Nucleus accumbens (tissue), 56 donors: ENCODE measurements at places on chromosomes 2 and 18.
A peak's percentile ranks its signal among the peaks of the same experiment; 100 is the strongest.

- no peak for DNase-seq
Measured at GRCh38 chr2:214322662-214323061, 88.2 kb upstream of the VWC2L start.

- DNase-seq: peak; percentile 38
Measured at GRCh38 chr2:218876562-218877219, 4.0 kb upstream of the WNT10A start.

DNA sequence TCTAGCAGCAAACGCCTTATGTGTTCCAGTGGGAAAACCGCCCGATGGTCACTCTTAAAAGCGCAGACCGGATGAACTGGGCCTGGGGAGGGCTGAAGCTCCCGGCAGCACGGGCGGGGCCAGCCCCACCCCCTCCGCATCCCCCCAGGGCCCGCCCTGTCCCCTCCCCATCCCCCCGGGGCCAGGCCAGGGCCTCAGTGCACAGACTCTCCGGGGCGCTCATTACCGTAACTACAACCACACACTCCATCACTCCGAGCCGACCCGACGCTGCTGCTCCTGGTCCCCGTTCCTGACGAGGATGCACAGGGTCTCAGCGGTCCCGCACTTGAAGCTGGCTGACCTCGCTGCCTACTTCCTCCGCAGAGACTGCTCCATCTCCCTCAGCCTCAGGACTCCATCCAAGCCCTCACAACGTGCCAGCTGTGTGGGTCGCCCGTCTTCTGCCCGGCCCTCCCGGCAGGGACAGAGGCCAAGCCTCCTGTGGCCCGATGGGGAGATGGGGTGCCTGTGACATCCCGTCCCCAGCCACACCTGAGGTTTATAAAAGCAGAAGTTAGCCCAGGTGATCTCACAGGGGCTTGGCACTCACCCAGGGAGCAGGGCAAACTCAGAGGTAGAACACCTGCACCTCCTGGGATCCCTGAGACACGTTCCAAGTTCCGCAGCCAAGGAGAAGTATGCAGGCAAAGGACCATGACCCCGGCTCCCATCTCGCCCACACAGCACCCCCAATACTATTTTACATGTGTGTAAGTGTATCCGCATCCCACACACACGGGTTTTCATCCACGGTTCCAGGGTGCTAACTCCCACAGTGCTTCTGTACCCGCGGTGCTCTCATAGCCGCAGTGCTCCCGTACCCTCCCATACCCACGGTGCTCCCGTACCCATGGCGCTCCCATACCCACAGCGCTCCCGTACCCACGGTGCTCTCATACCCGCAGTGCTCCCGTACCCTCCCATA lies 36.0 kb downstream of the SLC66A2 start:
- DNase-seq: no peak

GRCh38 chr2:128004509-128004908 lies 23.4 kb downstream of the SAP130 start:
- no peak for DNase-seq

GRCh38 chr2:60794271-60794863 lies 38.3 kb downstream of the PAPOLG start:
- DNase-seq: no peak

DNA sequence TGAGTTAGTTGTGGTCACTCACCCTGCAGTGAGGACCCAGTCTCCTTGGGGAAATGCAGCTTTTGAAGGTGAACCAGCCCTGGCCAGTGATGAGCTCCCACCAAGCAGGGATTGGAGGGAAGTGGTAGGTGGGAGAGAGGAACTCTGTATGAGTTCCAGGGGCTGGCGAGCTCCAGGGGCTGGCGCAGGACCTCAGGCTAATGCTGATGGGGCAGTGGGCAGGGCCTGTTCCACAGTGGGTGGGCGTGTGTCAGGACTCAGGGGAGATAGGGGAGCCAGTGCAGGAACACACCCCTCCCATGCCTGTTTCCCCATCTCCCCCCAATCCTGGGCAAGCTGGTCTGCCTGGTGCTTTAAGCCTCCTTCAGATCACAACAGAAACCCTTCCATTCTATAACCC lies 208.4 kb downstream of the DYSF start:
- DNase-seq: no peak

DNA sequence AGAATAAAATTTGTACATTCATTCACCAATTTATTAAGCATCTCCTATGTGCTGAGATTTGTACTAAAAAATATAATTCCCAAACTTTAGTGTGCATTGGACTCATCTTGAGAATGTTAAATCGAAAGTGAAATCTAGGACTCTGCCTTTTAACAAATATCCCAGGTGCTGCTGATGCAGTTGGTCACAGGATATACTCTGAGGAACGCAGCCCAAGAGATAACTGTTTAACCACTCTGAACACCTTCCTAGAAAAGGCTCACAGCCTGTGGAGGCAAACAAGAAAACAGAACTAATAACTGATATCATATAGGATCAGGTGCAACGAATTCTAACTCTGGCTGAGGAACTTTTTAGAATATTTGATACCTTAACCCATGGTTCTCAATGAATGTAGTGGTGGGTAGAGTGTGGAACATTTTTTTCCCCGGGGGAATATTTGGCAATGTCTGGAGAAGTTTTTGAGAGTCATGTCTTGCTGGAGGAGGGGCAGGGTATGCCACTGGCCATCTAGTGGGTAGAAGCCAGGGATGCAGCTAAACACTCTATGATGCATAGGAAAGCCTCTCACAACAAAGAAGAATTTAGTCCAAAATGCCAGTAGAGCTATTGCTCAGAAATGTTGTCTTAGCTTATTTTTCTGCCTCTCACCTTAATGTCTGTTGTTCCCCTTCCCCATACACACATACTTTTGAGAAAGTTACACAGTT lies 96.5 kb downstream of the EHBP1 start:
- no peak for DNase-seq

GRCh38 chr2:66469214-66469902 lies 34.4 kb downstream of the MEIS1 start:
- DNase-seq: no peak

- no peak for DNase-seq
Measured at GRCh38 chr2:164053021-164053420, 317.2 kb upstream of the FIGN start.

DNA sequence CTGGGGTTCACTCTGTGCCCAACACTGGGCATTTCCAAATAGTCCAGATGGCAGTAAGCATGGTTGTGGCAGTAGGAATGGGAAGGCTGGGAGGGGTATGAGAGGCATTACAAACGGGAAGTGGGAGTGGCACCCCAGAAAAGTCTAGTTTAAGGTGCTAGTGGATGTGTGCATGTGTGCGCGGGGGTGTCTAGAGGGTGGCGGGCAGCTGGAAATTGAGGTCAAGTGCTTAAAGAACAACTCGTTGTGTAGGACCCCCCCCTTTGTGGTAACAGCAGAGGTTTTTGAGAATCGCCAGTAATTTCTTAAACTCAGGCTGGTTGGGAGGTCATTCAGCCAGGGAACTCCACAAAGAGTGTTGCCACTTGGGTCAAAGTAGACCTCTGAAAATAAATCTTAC lies 69.9 kb downstream of the RHBDD1 start:
- no peak for DNase-seq

GRCh38 chr2:107529146-107529545 lies 297.5 kb upstream of the RGPD4 start:
- no peak for DNase-seq

DNA sequence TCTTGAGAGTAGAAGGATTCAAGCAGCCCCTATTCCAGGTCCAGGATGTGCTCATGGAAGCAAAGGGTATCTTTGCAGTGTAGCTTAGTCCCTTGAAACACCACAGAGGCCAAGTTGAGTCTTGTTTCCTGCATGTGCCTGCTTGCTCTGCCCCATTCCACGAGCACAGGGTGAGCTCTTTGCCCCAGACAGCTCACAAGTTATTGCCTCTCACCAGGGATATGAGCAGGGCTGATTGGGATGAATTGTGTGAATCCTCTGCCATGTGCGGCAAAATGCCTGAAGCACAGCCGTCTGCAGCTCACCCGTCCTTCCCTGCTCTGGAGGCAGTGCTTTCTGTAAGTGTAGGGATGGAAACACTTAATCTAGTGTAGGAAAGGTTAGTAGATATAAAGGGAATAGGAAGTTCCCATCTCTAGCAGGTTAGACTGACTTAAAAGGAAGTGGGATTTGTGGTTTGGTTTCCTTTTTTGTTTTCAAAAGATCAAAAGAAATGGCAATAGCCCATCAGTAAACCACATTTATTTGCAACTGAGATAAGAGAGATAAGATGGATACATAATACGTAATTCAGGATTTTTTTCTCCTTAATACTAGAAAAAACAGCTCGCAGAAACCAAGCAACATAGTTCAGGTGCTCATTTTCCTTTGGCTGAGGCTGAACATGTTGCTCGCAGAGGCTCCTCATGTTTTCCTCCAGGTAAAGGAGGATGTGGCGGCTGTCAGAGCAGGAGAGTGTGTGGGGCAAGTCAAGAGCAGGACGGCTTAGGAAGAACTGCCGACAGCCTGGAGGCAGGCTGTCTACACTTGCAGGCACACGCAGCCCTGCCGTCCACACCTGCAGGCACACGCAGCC lies 41.4 kb downstream of the TMEM182 start:
- DNase-seq: no peak

GRCh38 chr2:239715202-239715601 lies 309.9 kb downstream of the NDUFA10 start:
- no peak for DNase-seq

DNA sequence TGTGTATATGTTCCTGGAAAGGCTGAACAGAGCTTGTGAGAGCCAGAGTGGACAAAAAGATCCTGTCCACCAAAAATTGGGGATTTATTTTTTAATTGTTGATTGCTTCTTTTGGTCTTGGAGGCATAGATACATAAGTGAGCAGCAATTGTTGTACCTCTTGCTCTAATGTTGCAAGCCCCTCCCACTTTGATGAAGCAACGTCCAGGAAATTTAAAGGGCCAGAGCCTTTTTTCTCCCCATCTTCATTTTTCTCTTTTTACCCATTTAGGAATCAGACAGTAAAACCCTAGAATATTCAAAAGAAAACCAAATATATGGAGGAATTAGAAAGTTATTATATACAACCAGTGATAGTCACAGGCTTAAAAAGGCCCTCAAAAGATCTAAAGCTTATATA lies 871.8 kb upstream of the NRXN1 start:
- no peak for DNase-seq

- no peak for DNase-seq
Measured at GRCh38 chr2:98556344-98557033, 51.8 kb downstream of the COA5 start.

DNA sequence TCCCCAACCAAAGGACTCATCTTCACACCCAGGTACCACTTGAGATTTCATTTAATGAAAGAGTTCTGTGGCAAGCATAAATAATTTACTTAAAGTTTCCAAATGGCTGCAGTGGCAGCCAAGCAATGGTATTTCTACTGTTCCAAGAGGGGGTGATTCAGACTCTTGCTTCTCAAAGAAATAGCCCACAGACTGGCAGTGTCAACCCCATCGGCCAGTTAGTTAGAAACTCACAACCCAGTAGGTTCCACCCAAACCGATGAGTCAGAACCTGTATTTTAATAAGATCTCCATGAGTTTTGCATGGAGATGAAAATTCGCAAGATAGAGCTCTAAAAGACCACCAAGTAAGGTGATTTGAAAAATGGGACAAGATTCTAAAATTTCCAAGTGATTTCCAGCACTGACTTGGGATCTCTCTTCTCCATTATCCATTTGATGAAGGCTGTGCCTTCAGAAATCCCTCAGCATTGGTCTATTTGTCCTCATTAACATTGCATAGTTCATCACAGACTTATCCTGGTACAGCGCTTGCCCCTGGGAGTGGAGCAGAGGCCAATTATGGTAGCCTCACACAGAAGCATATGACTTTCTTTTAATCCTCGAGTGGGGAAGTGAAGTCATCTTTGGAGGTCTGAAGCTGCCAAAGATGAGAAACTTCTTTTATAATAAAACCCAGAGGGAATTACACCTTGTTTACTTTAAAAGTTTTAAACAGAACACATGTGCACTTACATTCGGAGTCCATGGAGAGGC lies 361.4 kb upstream of the ID2 start:
- no peak for DNase-seq

DNA sequence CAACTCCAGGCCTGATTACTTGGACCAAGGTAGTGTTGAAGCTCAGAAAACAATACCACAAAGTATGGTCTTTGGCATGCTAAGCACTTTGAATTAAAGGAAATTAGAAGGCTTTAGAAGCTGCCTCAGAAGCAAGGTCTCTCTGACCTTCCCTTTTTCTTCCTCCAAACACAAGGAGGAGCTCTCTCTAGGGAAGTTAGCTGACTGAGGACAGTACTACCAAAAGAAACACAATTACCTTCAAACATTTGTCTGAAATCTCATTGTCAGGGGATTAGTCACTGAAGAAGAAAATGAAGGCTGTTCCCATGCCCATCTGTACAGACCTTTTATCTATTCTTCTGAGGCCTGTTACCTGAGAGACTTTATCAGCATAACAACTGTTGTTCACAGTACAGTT lies 279.3 kb downstream of the CDH20 start:
- DNase-seq: no peak

DNA sequence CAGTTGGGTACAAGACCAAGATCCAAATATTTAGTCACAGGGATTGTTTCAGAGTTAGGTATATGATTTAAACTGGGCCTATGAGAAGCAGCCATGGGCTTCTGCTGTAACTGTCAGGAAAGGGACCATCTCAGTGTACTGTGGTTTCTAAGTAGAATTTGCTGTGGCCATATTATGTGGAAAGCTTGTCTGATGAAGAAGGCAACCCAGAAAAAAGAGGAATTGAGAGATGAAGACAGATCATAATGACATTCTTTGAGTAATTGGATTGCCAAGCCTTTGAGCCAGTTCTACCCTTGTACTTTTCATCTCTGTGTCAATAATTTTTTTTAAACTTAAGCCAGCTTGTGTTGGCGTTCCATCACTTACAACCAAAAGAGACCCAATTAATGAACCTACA lies 259.6 kb downstream of the NUP35 start:
- DNase-seq: no peak

GRCh38 chr2:84493514-84493913 lies 22.8 kb upstream of the DNAH6 start:
- no peak for DNase-seq

DNA sequence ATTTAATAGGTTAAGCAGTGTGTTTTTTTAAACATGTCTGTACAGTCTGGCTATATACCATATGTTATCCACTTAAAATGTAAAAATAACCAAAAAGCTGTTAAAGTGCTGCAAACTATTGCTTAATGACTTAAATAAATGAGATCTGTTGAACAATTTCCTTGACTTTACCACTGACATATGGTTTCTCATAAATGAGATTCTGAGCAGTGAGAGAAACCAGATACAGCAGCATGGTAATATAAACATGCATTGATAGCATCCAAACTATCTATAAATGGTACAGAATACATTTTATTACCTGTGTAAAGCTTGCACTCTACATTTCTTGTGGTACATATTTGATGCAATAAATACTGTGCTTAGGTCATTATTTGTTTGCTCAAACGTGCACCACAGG lies 36.3 kb upstream of the TTC21B start:
- DNase-seq: no peak

- DNase-seq: no peak
Measured at GRCh38 chr18:58947136-58947732, 82.6 kb downstream of the ZNF532 start.
